NCI-H2029 treated with DMSO at 0.1 percent for 48 hours (cell line): ENCODE measurements at places on chromosomes 5 and 9.

- DNase-seq: no peak
Observed at GRCh38 chr9:122261469-122261881, 3.2 kb downstream of the RBM18 start.

DNA sequence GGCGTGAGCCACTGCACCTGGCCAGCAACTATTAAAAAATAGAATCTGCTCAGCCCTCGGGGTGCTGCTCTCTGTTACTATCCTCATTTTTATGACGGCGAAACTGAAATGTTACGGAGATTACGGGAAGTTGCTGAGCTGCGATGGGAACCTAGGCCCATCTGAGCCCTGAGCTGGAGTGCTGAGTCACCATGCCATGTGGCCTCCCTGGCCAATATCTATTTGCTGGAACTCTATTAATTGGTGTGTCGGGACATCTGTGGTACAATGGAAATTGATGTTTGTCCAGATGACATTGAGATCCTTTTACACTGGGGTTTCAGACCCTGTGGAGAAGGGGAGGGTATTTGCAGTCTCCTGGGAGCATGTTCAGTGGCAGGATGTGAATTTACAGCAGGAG is 8.1 kb downstream of the PRDM12 start:
- DNase-seq: no peak

DNA sequence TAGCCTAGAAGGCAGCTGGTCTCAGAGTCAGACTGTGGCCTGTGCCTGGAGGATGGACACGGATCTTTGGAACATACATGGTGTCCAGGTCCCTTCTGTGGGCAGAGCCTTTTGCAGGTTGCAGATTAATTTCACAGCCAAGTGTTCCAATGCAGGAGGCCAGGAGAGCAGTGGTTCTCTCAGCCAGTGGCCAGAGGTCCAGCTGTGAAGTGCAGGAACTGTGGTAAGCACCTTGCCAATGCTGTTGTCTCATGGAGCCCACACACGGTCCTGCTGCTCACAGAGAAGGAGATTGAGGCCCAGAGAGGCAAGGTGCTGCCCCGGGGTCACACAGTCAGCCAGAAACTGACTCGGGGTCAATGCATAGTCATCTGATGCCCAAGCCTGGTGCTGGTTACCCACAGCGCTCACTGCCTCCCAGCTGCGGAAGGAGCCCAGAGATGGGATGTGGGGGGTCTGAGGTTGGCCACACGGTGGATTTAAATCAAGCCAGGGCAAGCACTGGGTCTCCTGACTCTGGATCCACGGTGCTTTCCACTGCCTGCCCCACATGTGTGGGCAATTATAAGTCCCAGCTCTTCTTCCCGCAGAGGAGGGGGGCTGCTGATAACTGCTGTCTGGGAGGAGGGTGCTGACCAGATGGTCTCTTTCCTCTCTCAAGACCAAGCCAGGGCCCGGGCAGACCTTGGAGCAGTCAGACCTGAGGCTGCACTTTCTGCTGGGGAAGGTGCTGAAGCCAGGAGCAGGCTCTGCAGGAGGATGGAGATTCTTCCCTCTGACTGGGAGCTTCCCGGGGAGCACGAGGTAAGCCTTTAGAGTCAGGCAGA is 2.8 kb downstream of the PDGFRB start:
- DNase-seq: no peak

DNA sequence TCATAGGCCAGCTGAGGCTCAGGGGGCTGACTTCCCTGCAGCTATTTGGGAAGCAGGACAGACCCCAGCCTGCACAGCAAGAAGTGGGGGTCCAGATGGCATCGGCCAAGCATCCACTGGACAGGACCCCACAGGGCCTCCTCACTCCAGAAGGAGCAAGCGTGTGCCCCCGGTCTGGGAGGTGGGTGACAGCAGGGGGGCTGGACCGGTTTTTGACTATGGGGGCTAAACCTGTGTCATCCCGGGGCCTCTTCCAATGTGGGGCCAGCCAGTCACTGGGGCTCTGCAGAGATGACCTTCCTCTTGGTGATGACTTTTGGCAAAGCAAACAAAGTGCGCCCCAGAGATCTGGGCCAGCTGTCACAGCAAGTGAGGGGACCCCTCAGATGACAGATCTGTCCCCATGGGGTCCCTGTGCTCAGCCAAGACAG is 163.9 kb downstream of the OLFM1 start:
- DNase-seq: no peak

DNA sequence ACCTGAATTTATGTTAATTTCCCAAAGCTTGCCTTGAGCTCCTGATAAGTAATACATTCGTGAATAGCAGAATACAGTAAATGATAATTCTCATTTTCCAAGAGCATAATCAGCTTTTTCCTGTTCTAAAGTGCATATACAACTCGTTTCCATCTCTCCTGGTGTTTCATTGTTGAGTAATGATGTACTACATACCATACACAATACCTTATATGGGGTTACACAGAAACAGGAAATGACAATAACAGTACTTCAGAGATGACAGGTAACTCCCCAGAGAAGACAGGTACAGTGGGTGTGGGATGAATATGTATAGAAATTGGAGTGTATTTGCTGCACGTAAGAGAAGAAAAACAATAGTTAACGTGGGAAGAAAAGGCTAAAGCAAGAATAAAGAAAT is 287.1 kb downstream of the TENT4A start:
- DNase-seq: no peak

DNA sequence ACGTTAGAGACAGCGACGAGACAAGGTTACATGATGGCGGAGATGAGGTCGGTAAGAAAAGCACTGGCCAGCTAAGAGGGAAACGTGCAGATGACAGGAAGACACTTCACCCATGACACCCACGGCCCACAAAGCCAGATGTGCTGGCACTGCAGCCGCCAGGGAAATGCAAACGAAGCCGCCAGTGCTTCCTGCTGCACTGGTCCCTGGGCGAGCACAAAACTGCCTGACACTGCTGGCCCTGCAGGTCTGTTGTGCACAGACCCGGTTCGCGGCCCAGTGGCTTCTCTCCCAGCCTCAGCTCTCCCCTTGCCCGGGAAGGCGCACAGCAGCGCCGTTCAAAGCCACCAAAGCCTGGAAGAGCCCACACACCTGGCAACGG is 20.3 kb downstream of the QSOX2 start:
- DNase-seq: no peak

- no peak for DNase-seq
Observed at GRCh38 chr5:179802950-179803562, 3.6 kb downstream of the MGAT4B start.

- DNase-seq: no peak
Observed at GRCh38 chr5:33065131-33065530, 354.0 kb downstream of the NPR3 start.

GRCh38 chr9:7542126-7542525 is 257.5 kb downstream of the DMAC1 start:
- DNase-seq: no peak

GRCh38 chr5:43096916-43097315 is 23.8 kb upstream of the ZNF131 start:
- DNase-seq: no peak

GRCh38 chr9:32787816-32788215 is 4.5 kb downstream of the TMEM215 start:
- DNase-seq: no peak

DNA sequence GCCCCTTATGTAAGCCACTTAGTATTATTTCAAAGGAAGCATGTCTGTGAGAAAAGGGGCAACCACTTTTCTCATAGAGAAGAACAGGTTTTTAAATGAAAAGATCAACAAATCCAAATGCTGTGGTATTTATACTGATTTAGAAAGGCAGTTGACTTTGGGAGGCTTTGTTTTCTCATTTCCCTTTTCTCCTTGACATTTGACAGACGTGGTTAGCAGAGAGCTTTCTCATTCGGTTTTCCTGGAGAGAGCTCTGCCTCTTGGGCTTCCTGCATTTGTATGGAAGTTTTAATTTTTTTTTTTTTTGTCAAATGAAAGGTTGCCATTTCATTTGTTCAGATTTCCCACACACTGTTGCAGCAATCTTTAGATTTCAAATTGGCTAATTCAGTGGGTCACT is 62.5 kb downstream of the EXOSC2 start:
- no peak for DNase-seq

DNA sequence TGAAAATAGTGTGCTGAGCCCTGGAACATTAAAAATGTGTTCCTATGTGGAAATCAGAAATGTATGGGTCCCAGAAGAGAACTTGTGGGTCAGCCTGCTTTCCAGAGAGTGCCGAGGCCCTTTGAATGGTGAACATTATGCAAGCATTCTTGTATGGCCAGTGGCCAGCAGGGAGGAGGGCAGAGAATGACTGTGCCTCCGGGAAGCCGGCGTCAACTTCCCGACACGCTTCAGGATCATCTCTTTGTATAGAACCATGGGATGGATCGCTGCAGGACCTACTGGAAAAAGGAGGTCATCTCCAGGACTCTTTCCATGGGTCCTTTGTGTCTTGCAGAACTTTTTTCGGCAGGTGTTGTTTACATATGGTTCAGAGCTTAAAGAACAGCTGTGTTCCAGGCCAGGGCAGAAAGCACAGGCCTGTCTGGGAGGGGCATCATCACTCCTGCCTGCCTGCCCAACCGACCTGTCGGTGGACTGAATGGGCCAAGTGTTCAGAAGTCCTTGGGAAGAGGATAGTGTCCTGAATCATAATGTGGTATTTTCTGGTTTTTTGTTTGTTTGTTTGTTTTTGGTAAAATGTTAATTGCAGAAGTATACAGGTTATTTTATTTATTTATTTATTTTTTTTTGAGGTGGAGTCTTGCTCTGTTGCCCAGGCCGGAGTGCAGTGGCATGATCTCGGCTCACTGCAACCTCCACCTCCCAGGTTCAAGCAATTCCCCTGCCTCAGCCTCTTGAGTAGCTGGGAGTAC is 9.0 kb downstream of the PRRC2B start:
- peak; percentile 55 for DNase-seq

DNA sequence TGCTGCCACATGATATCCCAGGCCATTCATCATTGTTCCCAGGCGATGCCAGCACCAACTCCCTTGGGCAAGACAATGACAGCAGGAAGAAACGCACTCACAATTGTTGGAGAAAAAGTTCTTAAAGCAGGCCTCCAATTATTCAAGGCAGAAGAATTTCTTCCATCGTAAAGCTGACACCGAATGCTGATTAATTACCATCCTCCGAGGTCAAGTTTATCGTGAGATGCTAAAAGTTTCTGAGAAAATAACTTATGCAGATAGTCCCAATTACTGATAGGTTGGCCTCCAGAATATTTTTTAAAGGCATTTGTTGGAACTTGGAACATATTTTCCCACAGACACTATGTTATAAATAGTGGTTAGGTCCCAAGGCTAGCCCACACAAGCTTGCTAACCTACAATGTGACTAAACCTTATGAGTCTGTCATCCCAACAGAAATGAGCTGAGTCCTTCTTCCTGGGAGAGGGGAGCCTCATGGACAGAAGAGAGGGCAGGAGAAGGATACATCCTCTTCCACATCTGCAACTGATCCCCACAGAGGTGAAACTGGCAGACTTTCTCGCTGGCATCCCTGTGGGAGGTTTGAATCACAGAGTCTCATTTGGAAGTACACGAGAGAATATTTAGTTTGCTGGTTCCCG is 202.4 kb upstream of the TBC1D2 start:
- no peak for DNase-seq

- no peak for DNase-seq
Observed at GRCh38 chr5:92543201-92543600, 1037.8 kb downstream of the NR2F1-AS1 start.

GRCh38 chr9:15155826-15156225 is 151.2 kb downstream of the TTC39B start:
- no peak for DNase-seq

DNA sequence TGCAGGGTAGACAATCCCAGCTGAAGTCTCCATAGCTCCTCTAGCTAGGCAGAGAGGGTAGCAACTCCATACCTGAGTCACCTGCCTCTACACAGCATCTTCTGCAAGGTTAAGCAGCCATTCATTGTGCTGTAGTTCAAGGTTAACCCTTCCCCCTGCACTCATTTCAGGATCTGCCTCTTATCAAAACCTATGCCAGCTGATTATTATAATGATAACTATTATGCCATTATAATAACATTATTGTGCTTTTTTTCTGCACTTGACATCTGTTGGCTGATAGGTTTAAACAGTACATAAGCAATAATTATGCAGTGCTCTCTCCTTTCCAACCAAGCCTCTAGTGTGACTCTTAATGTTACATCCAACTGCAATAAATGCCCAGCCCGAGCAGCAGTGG is 17.3 kb downstream of the SIL1 start:
- no peak for DNase-seq

- DNase-seq: no peak
Observed at GRCh38 chr9:86795047-86795442, 152.3 kb downstream of the GAS1 start.

DNA sequence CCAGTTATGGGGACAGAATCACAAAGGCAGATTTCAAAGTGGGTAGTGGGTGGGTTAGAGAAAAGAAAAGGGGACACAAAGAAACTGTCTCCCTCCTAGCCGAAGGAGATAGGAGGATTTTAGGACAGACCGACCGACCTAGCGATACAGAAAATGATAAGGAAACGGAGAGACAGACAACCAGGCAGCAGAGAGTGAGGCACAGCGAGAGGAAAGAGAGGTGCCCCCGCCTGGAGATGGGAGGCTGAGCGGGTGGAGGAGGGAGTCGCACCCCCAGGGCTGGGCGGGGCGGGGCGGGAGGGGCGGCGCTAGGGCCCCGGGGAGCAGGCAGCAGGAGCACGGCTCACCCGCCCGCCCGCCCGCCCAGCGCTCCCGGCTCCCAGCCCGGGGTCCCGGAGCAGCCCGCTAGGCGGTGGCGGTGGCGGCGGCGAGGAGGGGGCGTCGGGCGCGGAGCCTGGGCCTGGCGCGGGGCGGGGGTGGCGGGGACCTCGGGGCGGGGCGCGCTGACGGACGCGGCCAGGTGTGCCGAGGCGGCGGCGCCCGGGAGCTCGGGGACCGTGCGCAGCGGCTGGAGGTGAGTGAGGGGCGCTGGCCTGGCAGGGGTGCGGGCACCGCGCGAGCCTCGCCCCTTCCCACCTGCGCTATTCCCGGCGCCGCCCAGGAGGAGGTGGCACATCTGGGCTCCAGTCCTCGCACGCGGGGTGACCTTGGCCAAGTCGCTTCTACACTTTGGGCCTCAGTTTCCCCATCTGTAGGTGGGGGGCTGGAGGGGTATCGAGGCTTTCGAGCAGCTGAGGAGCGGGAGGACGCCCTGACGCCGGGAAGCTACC is 15.9 kb upstream of the SYNPO start:
- no peak for DNase-seq
